ENCODE measurements at places on chromosomes 12 and 14.

- no peak for DNase-seq
Observed at GRCh38 chr12:401235-402028, at the start of gene CCDC77. CCDC77 (plus strand) TSS chr12:401644; CDS start chr12:409384, 7,740 bp downstream.

DNA sequence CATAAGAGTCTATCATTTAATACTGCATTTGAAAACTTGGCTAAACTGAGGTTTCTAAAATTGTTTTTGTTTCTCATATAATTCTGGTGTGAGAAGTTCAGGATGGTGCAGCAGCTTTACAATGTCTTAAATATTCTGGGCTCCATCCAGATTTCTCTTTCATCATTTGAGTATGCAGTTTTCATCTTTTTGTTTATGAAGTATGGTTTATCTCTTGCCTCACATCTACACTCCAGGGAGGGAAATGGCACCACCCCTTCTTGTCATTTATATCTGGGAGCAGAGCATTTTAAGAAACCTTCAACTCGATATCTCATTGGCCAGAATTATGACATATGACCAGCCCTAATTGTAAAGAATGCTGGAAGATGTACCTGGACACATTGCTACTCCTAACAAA is 24.3 kb downstream of the GEMIN2 start:
- DNase-seq, result no peak

DNA sequence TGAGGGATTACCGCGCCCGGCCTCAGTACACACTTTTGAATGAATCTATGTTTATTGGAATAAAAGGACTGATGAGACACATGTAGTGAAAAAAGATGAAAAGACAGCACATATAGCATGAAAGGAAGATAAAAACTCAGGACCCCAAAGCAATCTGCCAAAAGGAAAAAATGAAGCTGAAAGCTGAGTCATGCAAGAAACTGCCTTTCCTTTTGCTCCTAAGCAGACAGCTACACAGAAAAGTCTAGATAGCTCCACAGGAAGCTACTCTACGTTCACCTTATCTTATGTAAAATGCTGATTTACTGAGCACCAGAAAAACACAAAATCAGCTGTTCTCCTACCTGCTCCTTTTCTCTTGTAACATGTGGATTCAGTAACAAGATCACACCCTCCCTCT is 128.4 kb downstream of the NTF3 start:
- DNase-seq, result no peak

DNA sequence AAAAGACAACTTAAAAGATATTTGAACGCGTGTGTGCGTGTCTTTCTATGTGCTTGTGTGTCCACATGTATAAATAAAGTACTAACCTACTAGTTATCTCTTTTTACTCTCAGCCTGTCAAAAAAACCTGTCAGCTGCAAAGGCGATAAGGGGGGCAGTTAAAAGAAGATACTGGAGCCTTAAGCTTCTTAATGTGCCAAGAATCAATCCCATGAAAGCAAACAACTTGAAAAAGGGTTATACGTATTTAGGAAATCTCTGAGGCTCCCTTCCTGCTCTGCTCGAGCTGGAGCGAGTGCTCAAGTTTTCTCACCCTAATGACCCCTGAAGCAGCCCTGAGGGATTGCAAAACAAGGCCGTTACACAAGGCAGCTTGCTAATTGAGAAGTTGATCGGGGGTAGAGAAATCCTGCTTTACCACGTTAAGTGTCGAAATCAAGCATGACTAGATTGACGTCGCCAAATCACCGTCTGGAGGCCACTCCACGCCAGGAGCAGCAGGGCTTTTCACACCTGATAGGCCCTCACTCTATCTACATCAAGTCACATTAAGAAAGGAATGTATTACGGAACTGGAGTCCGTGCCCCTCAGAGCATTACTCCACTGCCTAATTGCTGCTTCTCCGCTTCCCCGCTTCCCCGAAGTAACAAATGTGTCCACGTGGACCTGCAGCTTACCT is 32.4 kb downstream of the LMO3 start:
- no peak for DNase-seq

DNA sequence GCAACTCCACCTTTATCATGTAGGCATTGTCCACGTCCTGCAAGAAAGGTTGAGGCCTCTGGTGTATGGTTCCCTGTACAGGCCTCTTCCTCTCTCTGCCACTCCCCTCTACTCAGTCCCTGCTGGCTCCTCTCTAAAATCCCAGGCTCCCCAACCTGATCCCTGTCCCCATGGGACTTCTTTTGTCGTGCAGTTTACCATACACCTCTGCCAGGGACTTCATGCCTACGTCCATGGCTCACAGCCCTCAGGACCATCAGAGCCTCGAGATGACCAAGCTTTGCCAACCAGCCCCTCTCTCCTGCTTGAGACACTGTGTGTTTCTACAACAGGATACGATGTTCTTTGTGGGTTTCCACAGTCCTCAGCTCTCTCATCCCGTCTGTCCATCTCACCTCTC is 2.9 kb downstream of the KRT2 start:
- no peak for DNase-seq

DNA sequence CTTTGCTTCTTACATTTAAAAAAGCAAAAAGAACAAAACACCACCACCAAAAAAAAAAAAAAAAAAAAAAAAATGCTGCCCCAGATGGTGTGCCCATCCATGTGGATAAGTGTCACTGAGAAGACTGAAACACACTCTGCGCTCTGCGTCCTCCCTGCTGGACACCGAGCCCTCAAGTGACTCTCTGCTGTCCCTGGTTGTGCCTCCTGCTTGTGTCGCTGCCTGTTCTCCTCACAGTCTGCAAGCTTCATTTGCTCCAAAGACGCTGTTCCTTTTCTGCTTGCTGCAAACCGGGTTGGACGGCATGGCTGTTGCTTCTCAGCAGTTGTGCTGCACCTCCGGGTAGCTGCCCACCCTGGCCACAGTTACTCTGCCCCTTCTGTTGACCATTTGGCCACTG is 276.2 kb upstream of the ATP2B1 start:
- no peak for DNase-seq

DNA sequence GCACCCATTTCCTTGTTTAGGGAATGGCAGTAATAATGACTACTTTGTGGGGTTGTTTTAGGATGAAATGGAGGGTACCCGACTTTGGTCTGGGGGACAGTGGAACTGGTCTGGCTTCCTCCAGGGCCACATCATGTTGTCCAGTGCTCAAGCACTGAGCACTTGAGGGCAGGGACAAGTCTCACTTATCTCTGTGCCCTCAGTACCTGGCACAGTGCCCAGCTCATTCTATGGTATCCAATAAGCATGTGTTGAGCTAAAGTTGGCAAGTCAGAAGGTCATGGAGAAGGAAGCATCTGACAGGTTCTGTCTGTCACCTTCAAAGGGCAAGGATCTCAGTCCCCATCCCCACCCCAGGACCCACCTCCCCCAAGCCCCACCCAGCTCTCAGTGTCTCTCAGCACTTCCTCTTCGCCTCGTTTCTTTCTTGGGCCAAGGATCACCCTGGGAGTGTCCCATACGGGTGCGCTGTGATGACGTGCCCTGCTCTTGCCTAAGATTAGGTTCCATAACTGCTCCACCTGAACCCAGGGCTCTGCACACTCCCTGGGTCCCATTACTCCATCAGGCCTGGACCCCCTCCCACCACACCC is 24.3 kb upstream of the TMEM106C start:
- no peak for DNase-seq

DNA sequence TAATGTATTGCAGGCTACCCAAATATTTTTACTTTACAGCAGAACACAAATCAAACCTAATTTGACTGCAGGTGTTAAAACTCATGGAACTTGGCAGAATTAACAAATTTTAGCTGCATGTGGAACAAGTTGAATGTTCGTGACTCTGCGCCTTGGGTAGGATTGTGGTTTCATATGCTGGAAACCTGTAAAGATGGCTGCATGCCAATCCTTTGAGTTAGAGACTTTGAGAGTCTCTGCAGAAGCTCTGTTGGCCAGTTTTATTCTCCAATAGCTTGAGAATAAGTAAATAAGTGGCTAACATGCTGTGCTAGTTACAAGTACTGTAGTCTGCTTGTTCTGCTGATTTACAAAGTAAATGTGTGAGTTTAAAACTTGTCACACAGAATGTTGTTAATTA is 77.8 kb downstream of the PDE6H start:
- DNase-seq, result no peak

GRCh38 chr14:49051328-49052060 is 534.7 kb downstream of the RPS29 start:
- no peak for DNase-seq

GRCh38 chr14:72634691-72635616 is 258.9 kb downstream of the DPF3 start:
- DNase-seq, result no peak

GRCh38 chr14:102180248-102180998 is 40.7 kb downstream of the WDR20 start:
- no peak for DNase-seq

Data from stimulated activated naive CD4-positive, alpha-beta T cell treated with Interleukin-2 at 50 U/mL for 16 hours (primary cell).